Kasumi-1 (cell line): ENCODE measurements at places on chromosomes 7 and 10.

GRCh38 chr7:8146788-8147413, 115.1 kb downstream of the ICA1 start:
- no peak for DNase-seq

DNA sequence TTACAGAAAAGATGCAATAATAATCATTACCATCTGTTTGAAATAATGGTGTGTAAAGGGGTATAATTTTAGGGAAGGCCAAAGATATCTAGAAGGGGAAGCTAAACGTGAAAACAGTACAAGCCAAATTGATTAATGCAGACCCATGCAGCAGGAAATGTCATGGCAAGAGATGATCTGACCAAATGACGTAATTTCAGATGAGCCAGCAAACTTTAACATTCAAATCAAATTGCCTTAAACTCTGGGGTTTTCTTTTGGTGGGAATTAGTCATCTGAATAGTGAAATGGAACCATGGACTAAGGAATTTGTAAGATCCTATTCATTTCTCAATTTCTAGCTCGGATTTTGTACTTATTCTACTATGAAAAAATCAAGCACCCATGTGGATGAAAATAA, 21.4 kb upstream of the SCIN start:
- no peak for DNase-seq

DNA sequence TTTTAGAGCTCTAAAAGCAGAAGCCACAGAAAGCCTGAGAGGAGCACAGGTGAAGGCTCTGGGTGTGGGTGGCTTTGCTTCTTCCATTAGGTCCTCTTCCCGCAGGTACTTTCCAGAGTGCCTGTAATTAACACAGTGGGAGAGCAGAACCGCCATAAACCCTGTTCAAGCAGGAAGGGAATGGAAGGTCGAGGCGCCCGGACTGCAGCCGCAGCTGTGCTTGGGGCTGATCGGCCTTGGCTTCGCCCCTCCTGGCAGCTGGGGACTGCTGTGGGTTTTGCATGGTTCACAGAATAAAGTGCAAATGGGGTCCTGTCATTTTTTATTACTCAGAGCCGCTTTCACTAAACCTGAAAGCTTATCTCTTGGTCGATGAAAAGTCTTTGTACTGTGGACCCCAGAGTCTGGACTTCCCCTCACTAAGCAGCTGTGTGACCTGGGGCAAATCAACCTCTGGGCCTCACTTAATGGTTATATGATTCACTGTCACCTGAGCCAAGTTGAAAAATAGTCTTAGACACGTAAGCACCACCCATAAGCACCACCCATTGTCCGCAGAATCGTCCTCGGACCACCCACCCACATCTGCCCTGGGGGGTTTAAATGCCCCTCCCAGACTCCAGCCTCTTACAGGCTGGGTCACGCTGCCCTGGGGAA, 100.9 kb downstream of the XRCC2 start:
- no peak for DNase-seq

DNA sequence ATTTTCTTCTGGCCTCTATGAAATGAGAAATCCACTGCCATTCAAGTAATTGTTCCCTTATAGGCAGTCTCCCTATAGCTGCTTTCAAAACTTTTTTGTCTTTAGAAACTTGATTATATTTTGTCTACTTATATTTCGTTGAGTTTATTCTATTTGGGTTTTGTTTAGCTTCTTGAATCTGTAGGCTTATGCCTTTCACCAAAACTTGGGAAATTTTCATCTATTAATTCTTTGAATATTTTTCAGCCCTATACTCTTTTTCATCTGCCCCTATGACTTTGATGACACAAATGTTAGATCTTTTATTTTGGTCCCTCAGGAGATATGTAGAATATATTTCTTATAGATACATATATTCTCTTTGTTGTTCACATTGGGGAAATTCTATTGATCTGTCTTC, 48.3 kb upstream of the HHEX start:
- DNase-seq: no peak

- no peak for DNase-seq
Observed at GRCh38 chr7:140678081-140678815, 5.5 kb downstream of the ADCK2 start.

- no peak for DNase-seq
Observed at GRCh38 chr7:137386966-137387365, 43.4 kb upstream of the PTN start.

DNA sequence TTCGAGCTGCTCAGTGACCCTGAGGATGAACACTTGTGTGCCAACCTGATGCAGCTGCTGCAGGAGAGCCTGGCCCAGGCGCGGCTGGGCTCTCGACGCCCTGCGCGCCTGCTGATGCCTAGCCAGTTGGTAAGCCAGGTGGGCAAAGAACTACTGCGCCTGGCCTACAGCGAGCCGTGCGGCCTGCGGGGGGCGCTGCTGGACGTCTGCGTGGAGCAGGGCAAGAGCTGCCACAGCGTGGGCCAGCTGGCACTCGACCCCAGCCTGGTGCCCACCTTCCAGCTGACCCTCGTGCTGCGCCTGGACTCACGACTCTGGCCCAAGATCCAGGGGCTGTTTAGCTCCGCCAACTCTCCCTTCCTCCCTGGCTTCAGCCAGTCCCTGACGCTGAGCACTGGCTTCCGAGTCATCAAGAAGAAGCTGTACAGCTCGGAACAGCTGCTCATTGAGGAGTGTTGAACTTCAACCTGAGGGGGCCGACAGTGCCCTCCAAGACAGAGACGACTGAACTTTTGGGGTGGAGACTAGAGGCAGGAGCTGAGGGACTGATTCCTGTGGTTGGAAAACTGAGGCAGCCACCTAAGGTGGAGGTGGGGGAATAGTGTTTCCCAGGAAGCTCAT, 1.1 kb downstream of the DDIT4 start:
- peak; percentile 28 for DNase-seq

DNA sequence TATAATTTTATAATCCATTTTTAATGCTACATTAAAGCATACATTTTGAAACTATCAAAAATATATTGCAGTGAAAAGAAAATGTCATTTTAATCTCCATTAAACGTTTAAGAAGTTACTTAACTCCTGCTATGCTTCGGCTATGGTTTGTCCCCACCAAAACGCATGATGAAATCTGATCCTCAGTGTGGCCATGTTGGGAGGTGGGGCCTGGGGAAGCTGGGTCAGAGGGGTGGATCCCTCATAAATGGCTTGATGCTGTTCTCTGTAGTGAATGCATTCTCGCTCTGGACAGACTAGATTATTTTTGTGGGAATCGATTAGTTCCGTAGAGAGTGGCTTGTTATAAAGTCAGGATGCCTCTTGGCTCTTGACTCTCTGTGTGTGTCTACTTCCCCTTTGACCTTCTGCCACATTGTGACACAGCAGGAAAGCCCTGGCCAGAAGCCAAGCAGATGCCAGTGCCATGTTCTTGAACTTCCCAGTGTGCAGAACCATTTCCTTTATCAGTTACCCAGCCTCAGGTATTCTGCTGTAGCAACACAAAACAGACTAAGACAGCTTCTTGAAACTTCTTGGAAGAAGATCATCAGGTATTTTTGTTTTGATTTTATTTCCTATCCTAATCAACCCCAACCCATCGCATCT, 77.8 kb downstream of the TCERG1L start:
- no peak for DNase-seq

- DNase-seq: no peak
Observed at GRCh38 chr7:121595758-121596696, 199.9 kb upstream of the FAM3C start.

DNA sequence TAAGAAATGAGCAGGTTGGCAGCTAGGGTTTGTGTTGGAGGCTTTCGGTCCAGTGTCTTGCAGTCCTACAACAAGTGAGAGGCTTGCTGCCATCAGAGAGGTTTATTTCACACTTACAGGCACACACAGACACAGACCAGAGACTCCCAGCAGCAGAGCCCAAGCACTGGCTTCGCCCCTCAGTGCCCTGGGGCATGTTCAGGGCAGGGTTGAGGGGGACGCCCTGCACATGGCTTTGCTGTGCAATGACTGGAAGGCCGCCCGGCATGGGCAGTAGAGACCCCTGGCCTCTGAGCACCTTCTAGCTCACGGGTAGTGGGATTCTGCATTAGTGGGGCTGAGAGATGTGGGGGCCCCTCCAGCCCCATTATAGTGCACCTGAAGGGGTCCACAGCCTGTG, 3.8 kb downstream of the SPRN start:
- DNase-seq: no peak

GRCh38 chr7:3301449-3301731, 338 bp downstream of the SDK1 start:
- no peak for DNase-seq

DNA sequence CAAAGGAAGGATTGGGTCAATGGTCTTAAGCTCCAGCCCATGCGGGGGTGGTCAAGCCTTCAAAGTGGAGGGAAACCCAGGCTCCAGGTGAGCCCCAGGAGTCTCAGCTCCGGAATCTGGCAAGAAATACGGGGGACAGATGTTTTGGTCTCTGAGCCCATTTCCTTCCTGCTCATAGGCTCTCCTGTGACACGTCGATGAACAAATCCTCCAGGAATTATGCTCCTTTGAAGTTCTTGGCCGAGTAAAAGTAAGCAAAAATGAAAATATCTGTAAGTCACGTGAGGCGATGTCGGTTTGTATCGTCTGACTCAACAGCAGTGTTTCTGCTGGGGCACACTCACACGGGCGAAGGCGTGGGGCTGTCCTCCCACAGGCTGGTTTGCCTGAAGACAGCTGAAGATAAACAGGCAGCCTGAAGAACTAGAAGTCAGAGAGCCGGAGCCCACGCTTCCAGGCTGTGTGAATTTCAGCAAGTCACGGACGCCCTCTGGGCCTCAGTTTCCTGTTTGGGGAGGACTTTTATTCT, 52.6 kb upstream of the SMNDC1 start:
- DNase-seq: no peak

GRCh38 chr7:158586499-158587161, 993 bp downstream of the PTPRN2 start:
- no peak for DNase-seq

DNA sequence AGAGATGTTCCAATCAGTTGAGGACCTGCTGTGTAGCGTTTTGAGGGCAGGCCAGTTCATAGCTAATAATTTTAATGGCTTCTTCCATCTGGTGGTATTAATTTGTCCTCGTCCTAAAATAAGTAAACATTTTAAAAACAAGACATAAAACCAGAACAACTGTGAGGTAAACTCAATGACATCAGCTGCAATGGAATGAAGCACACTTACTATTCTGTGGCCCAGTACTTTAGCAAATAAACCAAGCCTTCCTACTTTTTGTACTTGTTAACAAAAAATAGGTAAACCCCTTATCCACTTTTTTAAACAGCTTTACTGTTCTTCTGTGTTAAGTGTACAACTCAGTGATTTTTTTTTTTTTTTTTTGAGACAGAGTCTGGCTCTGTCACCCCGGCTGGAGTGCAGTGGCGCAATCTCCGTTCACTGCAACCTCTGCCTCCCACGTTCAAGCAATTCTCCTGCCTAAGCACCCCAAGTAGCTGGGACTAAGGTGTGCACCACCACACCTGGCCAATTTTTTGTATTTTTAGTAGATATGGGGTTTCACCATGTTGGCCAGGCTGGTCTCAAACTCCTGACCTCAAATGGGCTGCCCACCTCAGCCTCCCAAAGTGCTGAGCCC, 28.9 kb upstream of the FZD1 start:
- DNase-seq: no peak

DNA sequence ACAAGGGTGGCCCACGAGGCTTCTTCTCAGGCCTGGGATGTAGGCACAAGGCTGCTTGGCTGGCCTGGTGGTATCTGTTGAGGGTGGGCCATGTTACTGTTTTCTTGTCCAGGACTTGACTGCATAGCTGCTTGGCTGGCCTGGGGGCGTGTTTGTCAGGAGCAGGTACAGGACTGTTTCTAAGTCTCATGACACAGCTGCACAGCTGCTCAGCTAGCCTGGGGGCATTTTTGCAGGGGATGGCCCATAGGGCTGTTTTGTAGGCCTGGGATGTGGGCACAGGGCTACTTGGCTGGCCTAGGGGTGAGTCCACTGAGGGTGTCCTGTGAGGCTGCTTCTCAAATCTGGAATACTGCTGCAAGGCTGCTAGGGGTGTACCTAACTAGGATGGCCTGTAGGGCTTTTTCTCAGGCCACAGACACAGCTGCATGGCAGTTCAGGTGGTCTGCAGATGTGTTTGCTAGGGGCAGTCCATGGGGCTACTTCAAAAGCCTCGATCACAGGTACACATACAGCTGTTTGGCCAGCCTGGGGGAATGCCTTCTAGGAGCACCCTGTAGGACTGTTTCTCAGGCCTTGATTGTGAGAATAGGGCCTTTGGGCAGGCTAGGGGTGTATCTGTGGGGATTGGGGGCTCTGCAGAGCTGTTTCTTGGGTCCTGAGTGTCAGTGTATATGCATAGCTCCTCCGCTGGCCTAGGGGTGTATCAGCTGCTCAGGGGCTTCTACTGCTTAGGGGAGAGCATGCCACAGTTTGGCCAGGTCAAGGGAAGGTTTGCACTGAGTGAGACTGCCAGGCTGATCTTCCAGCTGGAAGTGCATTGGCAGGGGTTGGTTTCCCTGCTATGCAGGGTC, 26.6 kb upstream of the PLA2G12B start:
- DNase-seq: no peak

DNA sequence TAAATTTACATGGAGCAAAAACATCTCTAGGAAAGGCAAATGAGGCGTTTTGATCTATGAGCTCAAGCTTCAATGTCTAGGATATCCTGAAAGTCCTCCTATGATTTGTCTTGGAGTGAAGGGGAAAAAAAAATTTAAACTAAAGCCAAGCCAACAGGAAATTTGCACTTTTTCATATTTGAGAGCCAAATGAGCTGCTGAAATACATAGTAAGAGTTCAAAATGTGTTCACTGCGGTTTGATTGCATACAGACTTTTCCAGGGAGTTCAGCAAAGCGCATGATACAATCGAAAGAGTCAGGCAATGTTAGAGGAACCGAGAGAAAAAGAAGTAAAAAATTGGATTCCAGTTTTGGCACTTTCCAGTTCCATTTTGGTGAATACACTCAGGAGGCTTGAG, 633.4 kb upstream of the MGMT start:
- no peak for DNase-seq

DNA sequence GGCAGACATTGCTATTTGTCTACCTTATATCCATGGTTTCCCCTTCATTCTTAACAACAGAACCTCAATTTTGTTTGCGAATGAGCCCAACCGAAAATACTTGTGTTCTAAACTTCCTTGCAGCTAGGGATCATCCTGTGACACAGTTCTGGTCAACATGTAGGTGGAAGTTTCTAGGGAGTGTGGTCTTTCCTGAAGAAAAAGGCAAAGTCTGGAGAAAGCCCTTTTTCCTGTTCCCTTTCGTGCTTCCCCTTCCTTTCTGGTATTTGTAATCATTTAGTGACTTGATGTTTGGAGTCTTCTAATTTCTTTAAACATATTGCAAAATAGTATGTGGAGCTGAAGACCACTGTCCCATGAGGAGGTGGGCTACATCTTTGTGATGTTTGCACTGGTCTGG, 2.9 kb upstream of the IFRD1 start:
- no peak for DNase-seq

DNA sequence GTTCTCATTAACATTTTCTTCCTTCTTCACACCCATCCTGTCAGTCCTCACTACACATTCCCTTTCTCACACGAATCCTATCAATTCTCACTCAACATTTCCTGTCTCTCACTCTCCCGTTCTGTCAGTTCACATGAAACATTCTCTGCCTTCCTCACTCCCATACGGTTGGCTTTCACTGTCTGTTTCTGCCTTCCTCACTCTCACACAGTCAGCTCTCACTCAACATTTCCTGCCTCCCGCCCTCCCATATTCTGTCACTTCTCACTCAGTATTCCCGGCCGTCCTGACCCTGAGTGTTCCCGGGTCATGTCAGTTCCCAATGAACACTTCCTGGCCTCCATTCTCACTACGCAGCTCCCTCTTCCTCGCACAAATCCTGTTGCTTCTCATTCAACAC, 61.5 kb downstream of the DYNC2I1 start:
- DNase-seq: no peak
